SHP77 (cell line): ENCODE measurements at places on chromosomes 2 and 18.
A peak's percentile ranks its signal among the peaks of the same experiment; 100 is the strongest.

- no peak for DNase-seq
Measured at GRCh38 chr2:32688541-32688940, 60.7 kb downstream of the TTC27 start.

DNA sequence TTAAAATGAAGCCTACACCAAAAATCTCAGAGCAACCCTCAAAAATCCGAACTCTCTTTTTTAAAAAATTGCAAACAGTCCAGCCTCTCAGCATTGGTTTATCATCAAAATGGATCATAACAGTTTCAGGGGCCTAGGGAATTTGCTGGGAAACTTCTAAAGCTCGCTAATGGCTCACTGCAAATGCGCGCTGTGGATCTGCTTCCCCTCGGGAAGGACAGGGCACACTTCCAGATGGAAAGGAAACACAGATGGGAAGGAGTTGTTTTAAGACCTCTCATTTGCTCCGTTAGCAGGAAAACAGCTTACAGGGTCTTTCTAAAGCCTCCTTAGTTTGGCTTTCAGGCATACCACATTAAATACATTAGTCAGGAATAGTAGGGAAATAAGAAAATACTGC is 27.2 kb downstream of the FECH start:
- no peak for DNase-seq

GRCh38 chr2:85018049-85018447 is 47.1 kb downstream of the KCMF1 start:
- no peak for DNase-seq

DNA sequence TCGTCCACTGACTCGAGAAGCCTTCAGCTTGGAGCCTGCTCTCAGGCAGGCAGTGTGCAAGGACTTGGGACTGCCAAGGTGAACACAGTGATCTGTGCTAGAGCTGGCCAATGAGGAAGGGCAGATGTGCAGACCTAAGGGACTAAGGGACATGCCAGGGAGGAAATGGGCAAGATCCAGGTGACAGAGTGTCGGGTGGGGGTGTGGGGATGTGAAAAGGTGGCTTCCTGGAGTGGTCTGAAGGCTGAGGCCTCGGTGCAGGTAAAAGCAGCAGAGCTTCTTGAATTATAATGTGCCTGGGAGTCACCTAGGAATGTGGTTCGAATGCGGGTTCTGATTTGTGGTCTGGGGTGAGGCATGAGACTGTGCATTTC is 42.0 kb downstream of the STEAP3 start:
- DNase-seq = no peak

GRCh38 chr2:219497495-219498279 is 1.0 kb upstream of the GMPPA start:
- DNase-seq = peak; percentile 19

DNA sequence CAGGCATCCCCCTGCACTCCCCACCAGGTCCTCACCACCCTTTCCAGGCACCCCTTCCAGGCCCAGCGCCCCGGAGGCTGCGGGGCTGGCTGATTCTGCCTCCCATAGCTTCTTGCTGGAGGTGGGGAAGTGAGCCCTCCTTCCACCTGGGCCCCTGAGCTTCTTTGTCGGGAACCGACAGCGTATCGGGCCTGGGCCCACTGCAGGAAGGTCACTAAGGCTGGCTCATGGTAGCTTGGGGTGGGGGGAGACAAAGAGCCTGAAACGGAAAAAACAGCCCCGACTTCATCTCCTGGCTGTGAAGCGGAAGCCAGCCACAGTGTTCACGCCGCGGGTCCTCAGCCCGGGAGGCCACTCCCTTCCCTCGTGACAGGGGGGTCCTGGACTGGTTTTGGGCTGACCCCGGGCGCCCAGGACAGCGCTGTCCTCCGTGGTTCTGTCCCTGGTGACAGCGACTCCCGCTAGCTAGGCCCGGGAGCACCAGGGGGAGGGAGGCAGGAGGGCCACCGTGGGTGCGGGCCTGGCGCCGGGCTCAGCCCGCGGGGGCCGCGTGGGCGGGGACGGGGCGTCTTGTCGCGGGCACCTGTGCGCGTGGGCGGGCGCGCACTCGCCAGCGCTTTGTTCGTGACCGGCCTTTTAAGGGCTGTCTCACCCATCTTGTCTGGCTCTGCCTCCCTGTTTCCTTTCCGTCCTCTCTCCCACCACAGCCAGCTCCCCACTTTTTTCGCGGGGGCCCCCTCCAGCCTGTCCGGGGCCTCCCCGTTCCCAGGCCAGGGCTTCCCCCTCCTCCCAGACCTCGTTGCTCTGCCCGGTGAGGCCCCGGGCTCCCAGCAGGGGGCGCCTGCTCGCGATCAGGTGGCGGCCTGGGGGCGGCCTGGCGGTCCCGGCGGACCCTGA is 64.9 kb downstream of the DNMT3A start:
- DNase-seq = no peak
